HS-27A (cell line): ENCODE measurements at places on chromosomes 3 and 15.

DNA sequence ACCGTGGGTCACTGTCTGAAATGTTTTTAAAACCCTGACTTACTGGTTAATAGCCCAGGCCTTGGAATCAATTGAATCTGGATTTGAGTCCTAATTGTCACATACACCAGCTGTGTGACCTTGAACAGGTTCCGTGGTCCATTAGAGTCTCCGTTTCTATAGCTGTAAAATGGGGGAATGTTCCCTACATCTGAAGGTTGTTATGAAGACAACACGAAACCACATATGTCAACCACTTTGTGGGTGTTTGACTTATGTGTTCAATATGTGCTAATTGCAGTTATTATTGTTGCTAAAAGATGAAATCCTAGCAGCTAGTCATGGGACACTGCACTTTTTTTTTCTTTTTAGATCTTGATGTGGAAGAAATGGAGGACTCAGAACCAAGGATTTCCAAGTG lies 35.3 kb downstream of the ZBTB38 start:
- no peak for DNase-seq

GRCh38 chr3:36681867-36682266 lies 82.5 kb downstream of the DCLK3 start:
- no peak for DNase-seq

DNA sequence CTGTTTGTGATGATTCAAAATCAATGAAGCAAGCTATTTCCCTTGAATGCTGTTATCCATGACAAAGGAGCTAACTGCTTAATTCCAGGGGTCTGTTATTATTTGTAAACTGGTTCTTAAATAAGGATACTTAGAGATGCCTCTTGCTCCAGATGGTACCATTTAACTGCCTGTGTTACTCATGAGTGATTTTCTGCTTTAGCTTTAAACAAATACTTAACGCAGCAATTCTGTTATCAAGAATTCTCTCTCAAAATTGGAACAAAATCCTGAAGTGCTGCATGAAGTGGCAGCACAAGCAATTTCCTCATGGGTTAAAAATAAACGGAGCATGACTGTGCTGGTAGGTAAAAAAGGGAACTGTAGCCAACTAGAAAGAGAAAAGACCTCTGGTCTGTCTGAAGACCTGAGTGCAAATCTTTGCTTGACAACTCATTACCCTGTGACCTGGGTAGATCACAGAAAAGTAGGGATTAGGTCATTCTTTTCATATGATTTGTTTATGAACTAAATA lies 62.5 kb upstream of the GBE1 start:
- no peak for DNase-seq

DNA sequence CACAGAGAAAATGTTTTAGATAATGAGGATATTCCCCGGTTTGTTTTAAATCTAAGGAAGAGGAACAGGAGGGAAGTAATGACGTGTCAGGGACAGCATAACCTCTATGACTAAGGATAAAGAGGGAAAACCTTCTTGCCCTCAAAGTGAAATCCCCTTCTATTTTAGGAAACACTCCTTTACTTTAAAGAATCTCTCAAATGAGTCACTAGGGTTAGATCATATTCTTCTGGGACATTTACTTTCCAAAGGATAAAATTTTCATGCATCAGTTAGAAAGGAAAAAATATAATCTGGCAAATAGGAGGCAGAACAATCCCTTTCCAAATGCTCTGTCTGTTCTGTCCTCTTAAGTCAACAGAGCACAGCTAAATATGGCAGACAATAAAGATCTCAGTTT lies 43.2 kb upstream of the UBE2E2 start:
- DNase-seq = peak; percentile 48

DNA sequence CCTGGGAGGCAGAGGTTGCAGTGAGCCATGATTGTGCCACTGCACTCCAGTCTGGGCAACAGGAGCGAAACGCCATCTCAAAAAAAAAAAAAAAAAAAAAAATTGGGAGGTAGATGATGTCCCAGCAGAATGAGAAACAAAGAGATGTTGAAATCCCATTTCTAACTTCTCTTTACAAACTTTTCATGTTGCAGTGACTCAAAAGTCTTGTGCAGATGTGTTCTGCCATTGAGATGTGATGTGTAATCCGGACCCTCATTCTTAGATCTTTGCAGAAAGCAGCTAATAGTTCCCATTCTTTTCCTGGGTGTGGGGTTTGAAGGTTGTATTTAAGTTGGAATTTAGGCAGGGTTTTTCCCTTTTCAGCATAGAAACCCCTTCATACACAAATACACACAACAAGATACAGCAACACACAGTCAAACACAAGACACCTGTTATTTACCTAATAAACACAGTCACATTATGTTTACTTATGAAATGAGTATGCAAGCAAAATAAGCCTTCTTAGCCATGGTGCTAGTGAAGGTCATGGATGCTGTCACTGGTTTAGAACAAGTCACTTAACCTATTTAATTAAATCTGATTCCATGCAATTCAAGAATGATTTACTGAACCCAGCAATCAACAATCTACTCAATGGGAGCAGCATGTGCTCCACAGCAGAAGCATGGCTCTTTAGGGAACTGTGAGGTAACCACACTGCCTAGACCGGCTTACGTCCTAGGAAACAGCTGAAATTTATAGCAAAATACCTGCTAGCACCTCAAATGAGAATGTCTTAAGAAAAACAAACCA lies 14.9 kb downstream of the SIAH2 start:
- no peak for DNase-seq

DNA sequence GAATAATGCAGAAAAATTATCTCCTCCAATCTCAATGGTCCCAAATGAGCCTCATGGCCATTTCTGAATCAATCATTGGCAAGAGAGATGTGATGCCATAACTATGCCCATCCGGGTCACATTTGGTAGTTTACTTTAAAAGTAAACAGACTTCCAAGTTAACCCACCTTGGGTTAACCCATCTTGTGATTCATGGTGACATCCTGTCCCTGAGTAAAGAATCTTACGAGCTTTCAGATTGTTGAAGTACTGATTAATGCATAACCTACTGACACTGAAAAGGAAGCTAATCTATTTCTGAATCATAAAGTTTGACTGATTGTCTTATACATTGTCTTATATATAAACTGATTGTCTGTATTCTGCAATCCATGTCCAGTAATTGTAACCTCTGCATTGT lies 467.2 kb upstream of the AGTR1 start:
- DNase-seq = no peak

GRCh38 chr15:39788800-39789565 lies 6.3 kb upstream of the FSIP1 start:
- no peak for DNase-seq

DNA sequence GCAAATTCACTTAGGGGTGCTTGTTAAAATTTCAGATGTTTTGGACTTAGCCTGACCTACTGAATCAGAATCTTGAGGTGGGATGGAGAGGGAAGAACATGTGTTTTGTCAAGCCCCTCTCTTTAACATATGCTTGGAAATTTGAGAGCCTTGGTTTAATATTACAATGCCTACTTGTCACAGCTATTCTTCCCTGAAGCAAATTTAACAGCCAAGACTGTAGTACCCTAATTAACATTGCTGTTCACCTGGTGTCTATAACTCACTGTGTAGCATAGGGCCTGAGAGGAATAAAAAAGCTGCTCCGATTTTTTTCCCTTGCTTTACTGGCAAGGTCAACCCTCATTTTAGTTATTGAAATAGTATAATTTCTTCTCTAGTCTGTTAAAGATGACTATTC lies 880.1 kb downstream of the CADM2 start:
- no peak for DNase-seq

DNA sequence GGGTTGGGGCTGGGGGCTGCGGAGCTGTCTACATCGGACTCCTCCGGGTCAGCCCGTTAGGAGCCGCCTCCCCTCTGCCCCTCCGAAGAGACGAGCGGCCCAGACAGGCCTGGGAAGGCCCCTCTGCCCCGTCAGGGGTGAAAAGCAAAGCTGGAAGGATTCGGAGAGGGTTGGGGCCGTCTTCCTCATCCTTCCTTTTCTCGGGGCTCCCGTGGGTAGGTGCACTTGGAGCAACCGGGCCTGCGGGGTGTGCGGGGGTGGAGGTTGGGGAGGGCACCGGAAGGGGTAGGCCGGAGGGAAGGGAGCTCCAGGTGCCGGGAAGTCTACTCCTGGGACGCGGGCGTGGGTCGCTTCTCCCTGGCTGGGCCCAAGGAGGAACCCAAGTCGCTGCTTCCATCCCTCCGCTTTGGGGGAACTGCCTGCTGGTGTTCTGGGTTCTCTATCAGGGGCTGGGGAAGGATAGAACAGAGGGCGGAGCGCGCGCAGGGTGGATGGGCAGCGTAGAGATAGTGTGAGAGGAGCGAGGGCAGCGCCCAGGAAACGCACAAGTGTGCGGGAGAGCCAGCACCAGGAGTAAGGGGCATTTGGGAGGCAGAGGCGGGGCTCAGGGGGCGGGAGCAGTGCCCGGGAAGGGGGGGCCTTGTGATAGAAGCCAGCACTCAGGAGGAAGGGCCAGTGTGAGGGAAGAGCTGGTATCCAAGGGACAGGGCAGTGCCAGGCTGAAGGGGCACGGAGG lies 590 bp downstream of the POLR2H start:
- peak; percentile 40 for DNase-seq

DNA sequence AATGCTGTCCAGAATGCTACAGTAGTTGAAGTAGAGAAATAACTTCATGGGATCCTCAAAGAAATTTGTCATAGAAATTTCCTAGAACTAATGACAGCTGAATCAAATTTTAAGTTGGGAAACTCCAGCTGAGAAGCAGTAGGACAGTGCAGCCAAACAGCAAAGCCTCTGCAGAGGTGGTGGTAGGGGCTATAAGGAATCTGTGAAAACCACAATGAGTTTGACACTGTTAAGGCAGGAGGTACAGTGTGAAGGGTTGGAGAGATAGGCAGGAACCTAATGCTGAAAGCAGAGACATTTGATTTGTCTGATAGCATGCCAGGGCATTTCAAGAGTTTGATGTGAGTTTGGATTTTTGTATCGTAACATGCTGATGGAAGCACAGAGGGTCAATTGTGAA lies 22.0 kb downstream of the ASTE1 start:
- no peak for DNase-seq

- no peak for DNase-seq
These were observed 98.9 kb upstream of the FRMD4B start for GRCh38 chr3:69484507-69485393.

DNA sequence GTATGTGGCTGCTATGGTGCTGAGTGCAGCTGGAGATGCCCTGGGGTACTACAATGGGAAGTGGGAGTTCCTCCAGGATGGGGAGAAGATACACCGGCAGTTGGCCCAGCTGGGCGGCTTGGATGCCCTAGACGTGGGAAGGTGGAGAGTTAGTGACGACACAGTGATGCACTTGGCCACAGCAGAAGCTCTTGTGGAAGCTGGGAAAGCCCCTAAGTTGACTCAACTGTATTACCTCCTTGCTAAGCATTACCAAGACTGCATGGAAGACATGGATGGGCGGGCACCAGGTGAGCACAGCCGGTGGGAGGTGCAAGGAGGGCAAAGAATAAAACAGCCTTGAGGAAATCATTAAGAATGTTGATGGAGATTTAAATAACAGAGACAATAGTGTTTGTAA lies 2.9 kb downstream of the ADPRH start:
- no peak for DNase-seq

GRCh38 chr3:152245498-152246170 lies 23.1 kb upstream of the MBNL1 start:
- DNase-seq = no peak

DNA sequence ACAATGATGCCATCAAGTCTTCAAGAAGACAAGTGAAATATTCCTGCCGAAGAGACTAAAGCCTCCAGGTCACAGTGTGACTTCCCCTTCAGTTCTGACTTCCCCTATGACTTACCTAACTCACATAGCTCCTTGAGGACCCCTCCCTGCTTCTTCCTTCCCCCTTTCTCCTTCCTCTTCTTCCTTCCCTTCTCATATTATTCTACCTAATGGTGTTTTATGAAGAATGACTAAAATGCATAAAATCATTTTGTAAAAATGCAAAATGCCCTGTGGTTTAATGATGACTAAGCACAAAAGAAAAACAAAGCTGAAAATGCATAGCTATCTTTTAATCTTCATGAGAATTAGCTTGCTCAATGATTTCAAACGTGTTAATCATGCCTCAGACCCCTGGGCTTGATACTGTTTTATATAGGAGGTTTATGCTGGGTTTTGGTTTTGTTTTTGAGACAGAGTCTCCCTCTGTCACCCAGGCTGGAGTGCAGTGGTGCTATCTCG lies 26.1 kb upstream of the TM4SF4 start:
- DNase-seq = peak; percentile 80

DNA sequence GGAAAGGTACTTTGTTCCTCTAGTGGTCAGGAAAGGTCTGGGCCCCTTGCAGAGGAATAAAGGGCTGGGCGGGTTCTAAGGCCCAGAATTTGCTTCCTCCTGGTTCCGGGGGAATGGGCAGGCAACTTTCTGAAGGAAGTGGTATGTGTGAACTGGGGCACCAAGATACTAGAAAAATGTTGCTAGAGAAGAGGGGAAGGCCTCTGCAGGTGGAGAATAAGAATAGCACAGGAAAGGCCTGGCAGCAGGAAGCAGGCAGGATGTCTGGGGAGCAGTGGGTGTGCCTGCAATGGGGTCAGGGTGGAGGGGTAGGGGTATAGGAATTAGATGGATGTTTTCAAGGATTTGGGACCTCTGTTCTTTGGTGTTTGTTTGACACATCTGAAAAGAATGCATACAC lies 2.0 kb downstream of the SLC22A13 start:
- no peak for DNase-seq

- DNase-seq = no peak
These were observed 196.8 kb upstream of the AGTR1 start for GRCh38 chr3:148500881-148501280.

DNA sequence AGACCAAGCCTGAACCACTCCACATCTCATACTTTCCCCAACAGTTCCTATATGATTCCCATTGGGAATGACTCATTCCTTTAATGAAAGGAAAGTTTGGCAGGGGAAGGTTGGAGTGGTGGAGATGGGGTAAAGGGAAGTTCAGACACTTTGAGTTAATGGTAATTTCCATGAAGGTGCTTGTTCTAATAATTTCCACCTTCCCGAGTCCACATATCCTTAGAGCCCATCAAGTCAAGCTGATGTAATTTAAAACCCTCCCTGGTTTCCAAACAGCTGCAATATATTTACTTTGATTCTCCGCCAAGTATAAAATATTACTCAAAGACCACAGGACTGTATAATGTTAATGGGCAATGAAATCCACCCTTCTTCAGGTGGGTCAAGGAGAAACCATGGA lies 95.0 kb upstream of the GALNT15 start:
- no peak for DNase-seq

DNA sequence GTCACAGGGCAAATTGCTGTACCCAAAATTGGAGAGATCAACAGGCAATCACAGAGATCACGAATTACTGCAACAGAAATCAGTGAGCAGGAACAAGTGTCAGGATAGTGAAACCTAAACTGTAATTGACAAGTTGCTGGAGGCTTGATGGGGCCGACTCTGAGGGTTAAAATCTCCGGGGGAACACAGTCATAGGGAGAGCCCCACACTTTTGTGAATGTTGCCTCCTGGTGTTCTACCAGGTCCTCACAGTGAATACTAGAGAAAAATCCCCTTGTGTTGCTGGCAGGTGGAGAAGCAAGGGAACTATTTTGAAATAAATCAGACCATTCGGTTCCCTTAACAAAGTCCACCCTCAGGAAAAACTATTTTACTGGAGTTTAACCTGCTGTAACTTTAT lies 697.5 kb upstream of the CBLB start:
- no peak for DNase-seq
